Frontal cortex (tissue), 4 donors: ENCODE measurements at places on chromosomes 3 and 15. TPM values are rescaled to one million over a fixed set of nuclear protein-coding genes. Genes with fewer than 3 reads are reported as not detected.

The IL12A gene
- 2.0 TPM for total RNA-seq

The NOX5 gene
- under 0.01 TPM for total RNA-seq

The SLC15A2 gene
- 7.7 TPM for total RNA-seq

The C3orf85 gene
- total RNA-seq, result not detected

The SERPINI2 gene
- 0.41 TPM for total RNA-seq

The CX3CR1 gene
- total RNA-seq, result 7.3 TPM

The ZIC1 gene
- 20.0 TPM for total RNA-seq

The SEC62 gene
- 108 TPM for total RNA-seq
